Stimulated activated CD4-positive, alpha-beta T cell treated with anti-CD3 and anti-CD28 coated beads, TNF-alpha, amount 100 ng/mL, for 24 hours (primary cell): ENCODE measurements at places on chromosomes 4 and X.

DNA sequence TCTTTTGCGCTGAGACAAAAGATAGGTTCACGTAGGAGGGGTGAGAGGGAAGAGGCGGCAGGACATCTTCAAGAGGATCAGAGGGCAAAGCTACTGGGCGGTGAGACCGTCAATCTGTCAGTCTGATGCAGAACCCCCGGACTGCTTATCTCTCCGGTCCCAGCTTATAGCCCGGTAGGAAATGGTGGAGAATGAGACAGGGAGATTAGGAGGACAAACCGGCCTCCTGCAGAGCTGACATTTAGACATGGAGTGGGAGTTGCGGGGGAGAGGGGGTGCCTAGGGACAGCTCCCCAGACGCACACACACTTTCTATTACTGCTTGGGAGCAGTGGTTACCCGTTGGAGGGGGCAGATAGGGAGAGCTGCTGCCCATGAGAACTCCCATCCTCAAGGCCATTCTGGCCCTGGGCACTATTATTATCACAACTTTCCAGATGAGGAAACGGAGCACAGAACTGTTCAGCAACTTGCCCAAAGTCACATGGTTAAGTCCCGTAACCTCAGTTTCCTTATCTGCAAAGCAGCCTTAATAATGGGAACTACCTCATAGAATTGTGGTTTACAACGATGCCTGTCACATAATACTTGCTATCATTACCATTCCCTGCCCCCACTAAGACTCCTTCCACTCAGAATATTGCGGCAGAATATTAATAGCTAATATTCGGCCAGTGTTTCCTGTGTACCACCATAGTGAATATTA lies 1.1 kb upstream of the HDAC6 start:
- DNase-seq, result no peak

GRCh38 chr4:54813674-54814073 lies 155.9 kb downstream of the KIT start:
- no peak for DNase-seq

GRCh38 chrX:37627602-37628001 lies 56.1 kb downstream of the LANCL3 start:
- DNase-seq, result no peak

- no peak for DNase-seq
Measured at GRCh38 chr4:184812651-184813181, 13.1 kb downstream of the ACSL1 start.

DNA sequence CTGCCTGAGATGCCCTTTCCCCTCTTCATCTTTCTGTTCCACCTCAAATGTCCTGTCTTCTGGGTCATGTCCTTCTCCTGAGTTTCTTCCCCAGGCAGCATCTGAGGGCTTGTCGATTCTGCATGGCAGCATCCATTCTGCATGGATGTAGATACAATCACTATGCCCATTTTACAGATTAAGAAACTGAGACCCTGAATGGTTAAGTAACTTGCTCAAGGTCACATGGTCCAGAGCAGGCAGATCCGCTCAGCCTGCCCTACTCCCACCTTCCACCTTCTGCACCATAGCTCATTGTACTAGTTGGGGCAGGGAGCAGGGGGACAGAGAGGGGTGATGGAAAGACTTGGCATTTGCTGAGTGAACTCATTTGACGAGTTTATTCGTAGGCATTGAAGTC lies 32.0 kb downstream of the ZNF185 start:
- no peak for DNase-seq

DNA sequence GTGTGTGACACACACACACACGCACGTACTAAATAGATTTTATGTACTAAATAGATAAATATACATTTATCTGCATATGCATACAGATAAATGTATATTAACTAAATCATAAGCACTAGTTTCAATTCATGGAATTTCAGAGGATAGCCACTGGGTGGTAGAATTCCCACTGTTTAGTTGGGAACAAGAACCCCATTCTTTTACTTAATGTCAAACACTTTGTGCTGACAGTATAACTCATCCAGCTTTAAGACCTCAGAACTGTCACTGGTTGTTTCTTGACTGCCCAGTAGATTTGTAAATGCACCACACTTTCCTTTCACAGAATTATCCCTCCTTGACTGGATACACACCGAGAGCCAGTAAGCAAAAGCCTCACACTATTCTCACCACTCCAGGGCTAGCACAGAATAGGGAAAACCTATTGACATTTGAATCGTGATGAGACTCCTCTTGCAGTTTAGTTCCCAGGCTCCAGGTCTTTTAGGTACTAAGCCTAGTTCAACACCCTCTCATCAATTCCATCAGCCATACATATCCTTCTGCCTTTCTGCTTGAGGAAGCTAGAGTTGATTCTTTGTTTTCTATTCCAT lies 32.4 kb downstream of the PPARGC1A start:
- no peak for DNase-seq

GRCh38 chr4:168357941-168358340 lies 39.4 kb upstream of the DDX60 start:
- no peak for DNase-seq

- no peak for DNase-seq
Measured at GRCh38 chr4:181225616-181226261, 1017.5 kb upstream of the TENM3 start.

DNA sequence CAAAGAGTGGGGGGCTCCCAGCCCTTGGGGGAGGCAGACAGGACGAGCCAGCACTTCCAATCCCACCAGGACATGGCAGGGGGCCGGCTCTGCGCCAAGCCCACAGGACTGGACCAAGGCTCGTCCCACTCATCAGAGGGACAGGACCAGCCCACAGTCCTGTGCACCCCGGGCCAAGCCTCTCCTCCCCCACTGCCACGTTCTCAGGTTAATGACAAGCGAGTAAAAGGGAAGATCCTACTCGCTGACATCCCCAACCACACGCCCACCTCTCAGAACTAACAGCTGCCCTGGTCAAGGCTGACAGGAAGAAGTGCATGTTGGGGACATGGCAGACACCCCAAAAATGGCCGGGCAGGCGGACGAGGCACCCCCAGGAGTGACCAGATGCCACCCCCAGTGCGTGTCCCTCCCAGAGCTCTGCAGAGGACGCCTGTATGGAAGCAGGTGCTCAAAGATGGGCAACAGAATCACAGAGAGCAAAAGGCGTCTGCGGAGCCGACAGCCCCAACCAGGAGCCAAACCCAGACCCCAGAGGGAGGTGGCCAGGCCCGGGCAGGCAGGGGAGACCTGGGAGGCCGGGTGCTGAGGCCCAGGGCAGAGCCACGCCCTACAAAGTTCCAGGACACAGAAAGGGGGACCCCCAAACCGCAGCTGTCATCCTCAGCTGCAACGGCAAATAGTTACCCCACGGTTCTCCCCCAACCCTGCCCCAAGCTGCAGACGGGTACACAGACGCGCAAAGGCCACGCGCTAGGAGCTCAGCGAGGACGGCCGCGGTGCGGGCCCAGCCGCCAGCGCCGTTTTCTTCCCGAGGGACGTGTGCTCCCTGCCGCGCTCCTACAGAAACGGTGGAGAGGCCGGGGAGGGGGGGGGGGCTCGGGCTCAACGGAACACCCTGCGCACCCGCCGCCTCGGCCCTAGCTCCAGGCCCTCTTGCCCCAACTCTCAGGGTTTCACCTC lies 1.7 kb downstream of the CTBP1 start:
- peak; percentile 24 for DNase-seq

GRCh38 chrX:46959101-46959500 lies 46.9 kb downstream of the JADE3 start:
- DNase-seq, result no peak
